Activated CD4-positive, alpha-beta T cell treated with anti-CD3 and anti-CD28 coated beads, Interleukin-2, amount 50 U/mL, for 48 hours (primary cell): ENCODE measurements at places on chromosomes 4 and X.
A peak's percentile ranks its signal among the peaks of the same experiment; 100 is the strongest.

GRCh38 chrX:68995780-68996551, 167.1 kb downstream of the EFNB1 start:
- DNase-seq: no peak

DNA sequence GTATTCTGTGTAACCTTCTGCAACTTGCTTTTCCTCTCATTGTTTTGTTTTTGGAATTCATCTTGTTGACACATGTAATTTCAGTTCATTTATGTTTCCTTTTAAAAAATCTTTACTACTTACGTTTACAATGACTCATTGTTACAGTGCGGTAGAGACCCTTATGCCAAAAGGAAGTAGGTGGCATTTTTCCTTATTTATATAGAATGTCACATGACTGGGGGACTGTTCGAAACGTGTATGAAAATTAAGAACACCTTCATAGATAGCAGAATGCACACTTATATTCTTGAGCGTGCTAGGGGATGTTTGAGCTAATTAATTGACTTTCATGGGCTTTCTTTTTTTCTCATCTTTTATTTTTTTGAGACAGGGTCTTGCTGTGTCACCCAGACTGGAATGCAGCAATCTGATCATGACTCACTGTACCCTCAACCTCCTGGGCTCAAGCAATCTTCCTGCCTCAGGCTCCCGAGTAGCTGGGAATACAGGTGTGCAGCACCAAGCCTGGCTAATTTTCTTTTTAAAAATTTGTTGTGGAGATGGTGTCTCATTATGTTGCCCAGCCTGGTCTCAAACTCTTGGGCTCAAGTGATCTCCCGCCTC, 7.3 kb downstream of the REPS2 start:
- no peak for DNase-seq

DNA sequence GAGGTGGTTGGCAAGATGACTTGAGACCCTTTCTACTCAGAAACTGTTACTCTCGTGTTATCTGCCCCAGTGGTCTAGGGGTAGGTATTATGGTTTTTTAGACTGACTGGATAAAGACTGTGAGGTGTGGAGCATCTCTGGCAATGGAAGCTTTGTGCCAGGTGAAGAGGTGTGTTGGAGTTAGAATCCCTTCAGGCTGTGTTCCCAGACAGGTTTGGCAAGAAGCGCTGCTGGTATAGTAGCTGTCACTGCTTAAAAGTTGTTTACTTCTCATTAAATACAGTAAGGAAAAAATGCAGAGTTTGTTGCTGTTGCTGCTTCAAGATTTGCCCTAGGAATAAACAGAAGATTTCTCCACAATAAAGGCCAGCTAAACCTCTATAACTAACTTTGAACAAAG, 35.3 kb downstream of the AREG start:
- DNase-seq: no peak

- no peak for DNase-seq
These were observed 292.5 kb downstream of the CAMK2D start for GRCh38 chr4:113469023-113469390.

DNA sequence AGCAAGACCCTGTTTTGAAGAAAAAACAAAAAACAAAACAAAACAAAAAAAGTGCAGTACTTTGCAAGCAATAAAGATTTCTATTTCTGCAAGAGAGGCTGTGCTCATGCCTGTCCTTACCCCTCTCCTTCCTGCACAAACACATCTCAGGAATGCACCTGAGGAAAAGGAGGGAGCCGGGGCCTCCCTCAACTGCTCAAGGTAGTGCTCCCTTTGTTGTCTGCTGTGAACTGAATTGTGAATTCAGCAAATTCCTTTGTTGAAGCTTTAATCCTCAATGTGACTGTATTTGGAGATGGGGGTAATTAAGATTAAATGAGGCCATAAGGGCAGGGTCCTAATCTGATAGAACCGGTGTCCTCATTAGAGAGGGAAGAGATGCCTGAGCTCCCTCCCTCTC, 13.9 kb downstream of the FTSJ1 start:
- no peak for DNase-seq

DNA sequence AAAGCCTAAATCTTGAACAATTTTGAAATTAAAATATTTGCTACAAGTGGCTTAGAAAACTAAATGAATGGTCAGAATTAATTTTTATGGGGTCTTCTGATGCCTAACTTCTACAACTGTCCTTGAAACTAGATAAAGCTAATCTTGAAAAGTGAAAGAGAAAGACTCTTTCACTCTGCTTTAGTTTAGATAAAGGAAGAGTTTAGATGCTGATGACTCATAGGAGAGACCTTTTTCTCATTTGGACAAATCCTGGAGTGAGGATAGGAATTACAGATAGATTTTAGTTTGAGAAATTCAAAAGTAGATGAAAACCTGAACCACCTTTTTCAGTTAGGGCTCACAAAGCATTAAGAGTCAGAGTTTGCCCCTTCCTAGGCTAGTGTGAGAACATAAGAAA, 342.3 kb upstream of the GRID2 start:
- DNase-seq: no peak

GRCh38 chr4:67861513-67861912, 22.3 kb downstream of the TMPRSS11D start:
- DNase-seq: no peak

DNA sequence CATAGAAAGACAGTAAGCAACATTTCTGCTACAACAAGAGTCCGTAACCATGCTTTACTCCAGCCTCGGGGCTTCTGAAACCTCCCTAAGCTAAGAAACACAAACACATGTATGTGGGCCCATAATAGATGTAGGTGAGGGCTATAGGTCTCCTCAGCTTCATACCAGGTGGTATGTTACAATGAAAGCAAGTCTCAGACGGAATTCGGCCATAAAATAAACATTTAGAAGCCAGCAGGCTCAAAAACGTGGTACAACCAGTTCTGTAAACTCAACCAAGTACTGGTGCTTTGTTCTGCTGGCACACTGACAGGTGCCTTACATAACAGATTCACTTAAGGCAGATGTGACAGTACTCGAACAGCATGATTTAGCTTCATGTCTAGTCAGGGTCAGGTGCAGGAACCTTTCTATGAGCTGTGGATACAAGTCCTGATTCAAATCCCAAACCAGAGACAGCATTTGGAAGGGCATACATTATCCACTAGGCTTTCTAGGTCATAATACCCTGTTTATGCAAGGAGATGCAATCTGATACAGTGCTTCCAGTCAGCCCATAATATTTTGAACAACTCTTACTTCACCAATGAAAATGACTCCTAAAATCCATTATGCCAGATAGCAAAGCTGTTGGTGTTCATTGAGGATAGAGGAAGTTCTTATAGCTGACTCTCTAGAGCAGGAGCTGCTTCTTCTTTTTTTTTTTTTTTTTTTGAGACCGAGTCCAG, 113.8 kb upstream of the ENPP6 start:
- no peak for DNase-seq

GRCh38 chr4:24303926-24304325, 280.4 kb downstream of the DHX15 start:
- no peak for DNase-seq

GRCh38 chrX:153327561-153327960, 6.0 kb upstream of the PNMA6F start:
- no peak for DNase-seq

DNA sequence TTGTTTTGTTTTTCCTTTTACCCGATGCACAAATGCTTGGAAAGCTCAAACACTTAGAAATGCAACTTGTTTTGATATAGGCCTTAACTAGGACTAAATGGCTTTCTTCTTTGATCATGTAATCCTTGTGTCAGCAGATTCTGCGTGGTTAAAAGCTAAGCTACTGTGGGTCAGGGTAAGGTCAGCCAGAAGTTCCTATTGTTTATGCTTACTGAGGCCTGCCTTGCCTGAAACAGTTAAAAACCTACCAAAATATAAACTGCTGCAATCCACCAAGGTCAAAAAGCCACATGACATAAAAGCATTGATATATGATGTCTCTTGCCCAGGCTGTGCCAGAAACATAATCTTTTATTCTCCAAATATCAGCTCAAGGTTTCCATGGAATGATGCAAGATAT, 223.4 kb downstream of the FAM47B start:
- no peak for DNase-seq

DNA sequence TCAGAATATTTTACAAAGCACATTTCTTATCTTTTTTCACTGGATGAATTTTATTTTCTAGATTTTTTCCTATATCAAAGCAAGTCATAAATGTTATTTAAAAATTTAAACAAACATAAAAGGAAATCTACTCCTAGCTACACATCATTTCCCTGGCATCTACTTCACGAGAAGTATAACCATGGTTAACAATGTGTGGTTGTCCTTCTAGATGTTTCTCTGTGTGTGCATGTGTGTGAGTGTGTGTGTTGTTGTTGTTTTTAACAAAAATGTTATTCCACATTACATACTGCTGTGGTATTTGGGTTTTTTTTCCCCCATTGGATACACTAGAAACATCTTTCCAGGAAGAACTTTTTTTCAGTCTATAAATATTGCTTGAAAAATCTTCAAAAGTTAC, 103.1 kb downstream of the CHIC2 start:
- DNase-seq: no peak

DNA sequence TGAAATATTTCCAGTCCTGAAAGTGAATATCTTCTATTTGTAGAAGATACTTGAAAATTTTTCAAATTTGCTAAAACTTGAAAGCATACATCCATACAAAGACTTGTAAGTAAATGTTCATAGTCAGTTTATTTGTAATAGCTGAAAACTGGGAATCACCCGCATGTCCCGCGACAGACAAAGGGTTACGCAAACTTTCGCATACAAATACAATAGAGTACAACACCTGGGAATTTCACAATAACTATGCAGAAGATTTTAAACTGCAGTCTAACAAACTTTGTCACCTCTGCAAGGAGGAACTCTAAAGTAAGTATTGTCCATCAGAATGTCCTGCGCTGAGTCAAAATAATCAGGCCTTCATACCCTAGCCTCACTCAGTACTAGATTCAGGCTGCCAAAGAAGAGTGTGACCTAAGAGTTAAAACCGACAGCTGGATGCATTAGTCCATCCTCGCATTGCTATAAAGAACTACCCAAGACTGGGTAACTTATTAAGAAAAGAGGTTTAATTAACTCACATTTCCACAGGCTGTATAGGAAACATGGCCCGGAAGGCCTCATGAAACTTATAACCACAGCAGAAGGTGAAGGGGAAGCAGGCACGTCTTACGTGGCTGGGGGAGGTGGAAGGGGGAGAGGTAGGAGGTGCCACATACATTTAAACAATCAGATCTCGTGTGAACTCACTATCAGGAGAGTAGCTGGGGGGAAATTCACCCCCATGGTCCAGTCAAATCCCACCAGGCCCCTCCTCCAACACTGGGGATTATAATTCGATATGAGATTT, 60.4 kb downstream of the MMRN1 start:
- DNase-seq: no peak

DNA sequence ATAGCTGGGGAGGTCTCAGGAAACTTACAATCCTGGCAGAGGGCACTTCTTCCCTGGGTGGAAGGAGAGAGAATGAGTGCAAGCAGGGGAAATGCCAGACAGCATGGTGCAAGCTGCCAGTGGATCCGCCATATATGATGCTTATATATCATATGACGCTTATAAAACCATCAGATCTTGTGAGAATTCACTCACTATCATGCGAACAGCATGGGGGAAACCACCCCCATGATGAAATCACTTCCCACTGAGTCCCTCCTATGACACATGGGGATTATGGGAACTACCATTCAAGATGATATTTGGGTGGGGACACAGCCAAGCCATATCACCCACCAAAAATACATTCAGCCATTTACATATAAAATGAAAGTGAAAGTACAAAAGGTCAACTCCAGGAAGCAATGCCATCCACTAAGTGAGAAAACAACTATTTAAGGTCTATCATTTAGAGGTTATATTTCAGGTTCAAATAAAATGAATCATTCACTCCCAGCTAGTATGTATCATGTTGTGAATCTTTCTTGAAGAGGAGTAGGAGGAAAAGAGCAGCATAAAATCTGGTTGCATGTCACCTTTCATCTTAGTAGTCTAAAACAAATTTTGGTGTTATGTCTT, 20.3 kb upstream of the DYNLT3 start:
- no peak for DNase-seq

DNA sequence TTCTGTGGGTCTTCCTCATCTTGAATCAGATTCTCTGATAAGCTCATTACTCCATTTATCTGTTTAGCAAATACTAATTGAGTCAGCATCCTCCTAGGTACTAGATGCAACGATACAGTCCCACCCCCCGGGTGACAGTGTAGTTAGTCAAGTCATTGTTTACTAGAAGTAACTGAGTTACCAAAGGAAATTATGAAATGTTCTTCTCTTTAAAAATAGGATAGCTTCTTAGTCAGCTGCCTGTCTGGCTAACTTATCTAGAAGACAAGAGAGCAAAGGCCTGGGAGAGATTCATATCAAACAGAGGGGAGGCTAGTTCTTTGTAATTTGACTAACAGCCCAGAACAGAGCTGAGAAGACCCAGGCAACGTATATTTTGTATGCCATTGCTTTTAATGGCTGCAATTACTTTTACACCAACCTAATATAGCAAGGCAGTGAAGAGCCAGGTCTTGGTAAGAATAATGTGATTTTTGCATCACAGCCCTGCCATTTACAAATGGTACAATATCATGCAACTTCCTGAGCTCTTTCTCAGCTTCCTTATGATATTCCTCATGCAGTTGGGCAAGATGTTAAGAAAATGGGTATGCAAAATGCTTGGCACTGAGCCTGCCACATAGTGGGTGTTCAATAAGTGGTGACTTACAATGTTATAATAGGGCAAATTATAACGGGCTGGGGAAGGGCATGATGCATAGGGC, 149.9 kb downstream of the CHIC2 start:
- DNase-seq: peak; percentile 17

- DNase-seq: no peak
These were observed 88.4 kb upstream of the SHOX start for GRCh38 chrX:542179-542578.

- DNase-seq: no peak
These were observed 255.1 kb downstream of the IL15 start for GRCh38 chr4:141891260-141892120.

DNA sequence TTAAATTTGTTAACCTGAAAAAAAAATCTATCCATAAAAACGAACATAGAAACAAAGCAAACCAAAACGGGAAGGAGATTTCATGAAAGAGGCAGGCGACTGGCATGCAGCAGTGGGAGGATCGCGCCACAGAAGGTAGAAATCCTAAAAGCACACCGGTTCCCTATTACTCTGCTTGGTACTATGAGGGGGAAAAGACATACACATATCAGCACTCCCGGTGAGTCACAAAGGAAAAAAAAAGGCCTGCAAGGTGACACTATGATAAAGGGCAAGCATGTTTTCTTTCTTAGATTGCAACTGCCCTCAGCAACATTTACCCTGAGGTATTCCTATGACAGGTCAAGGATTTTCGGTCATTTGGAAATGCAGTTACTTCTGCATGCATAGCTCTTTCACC, 60.6 kb upstream of the NAP1L5 start:
- no peak for DNase-seq

DNA sequence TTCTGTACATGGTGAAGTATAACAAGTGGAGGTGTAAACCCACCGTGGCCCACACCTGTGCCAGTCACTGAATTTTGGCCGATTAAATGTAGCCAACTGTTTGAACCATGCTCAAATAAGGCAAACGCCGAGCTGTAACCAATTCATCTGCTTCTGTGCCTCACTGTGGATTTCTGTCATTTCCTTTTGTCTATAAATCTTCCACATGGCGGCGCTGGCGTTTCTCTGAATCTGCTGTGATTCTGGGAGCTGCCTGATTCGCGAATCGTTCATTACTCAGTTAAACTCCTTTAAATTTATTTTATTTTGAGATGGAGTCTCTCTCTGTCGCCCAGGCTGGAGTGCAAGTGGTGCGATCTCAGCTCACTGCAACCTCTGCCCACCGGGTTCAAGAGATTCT, 19.2 kb downstream of the SUPT20HL2 start:
- DNase-seq: peak; percentile 66
